H1 (cell line): ENCODE measurements at places on chromosomes 12 and 14. TPM values are rescaled to one million over a fixed set of nuclear protein-coding genes. Genes with fewer than 3 reads are reported as not detected.

SAMD15 gene
- total RNA-seq = 0.99 and 1.0 TPM in 2 replicates

NIN gene
- total RNA-seq = 21.3 and 21.9 TPM in 2 replicates

RPL10L gene
- total RNA-seq = not detected in 2 replicates

CPNE6 gene
- not detected in 2 replicates for total RNA-seq

TPI1 gene
- total RNA-seq = 902 and 910 TPM in 2 replicates

CELA1 gene
- not detected in 2 replicates for total RNA-seq
